ENCODE measurements at places on chromosomes 1 and 21. TPM values are rescaled to one million over a fixed set of nuclear protein-coding genes. Genes with fewer than 3 reads are reported as not detected.

- no peak for DNase-seq
Measured at GRCh38 chr1:89995598-89996449, 914 bp downstream of the ZNF326 start.

DNA sequence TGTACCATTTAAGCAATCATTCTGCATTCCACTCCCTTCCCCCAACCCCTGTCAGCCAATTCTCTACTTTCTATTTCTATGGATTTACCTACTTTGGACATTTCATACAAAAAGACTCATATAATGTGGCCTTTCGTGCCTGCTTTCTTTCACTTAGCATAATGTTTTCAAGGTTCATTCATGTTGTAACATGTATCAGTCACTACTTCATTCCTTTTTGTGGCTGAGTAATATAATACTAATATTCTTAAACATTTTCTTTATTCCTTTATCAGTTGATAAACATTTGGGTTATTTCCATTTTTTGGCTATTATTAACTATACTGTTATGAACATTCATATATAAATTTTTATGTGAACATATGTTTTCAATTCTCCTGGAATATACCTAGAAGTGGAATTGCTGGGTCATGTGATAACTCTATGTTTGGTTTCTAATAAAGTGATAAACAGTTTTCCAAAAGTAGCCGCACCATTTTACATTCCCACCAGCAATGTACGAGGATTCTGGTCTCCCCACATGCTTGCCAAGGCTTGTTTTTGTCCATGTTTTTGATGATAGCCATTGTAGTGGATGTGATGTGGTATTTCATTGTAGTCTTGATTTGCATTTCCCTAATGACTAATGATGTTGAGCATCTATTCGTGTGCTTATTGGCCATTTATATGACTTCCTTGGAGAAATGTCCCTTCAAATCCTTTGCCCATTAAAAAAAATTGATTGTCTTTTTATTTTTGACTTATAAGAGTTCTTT is 61.9 kb upstream of the GNG12 start:
- DNase-seq = no peak

The TEX38 gene
- 0.16 TPM for polyA plus RNA-seq

The HFM1 gene
- polyA plus RNA-seq = 0.16 TPM

The KIF26B gene
- under 0.01 TPM for polyA plus RNA-seq

All from sigmoid colon (tissue), 7 donors.